Calu3 (cell line): ENCODE measurements at places on chromosomes 16 and 17. TPM values are rescaled to one million over a fixed set of nuclear protein-coding genes. Genes with fewer than 3 reads are reported as not detected.
A peak's percentile ranks its signal among the peaks of the same experiment; 100 is the strongest.

GRCh38 chr17:79670537-79671084, 59.8 kb upstream of the RBFOX3 start:
- H3K36me3 ChIP-seq: peaks cover 5% of the 10 kb centered on the region
- DNase-seq: no peak
- no peaks in the 10 kb centered on the region for H3K4me1 ChIP-seq
- H3K4me3 ChIP-seq: no peak overlapping the region
- peaks cover 99% of the 10 kb centered on the region for H3K27me3 ChIP-seq

DNA sequence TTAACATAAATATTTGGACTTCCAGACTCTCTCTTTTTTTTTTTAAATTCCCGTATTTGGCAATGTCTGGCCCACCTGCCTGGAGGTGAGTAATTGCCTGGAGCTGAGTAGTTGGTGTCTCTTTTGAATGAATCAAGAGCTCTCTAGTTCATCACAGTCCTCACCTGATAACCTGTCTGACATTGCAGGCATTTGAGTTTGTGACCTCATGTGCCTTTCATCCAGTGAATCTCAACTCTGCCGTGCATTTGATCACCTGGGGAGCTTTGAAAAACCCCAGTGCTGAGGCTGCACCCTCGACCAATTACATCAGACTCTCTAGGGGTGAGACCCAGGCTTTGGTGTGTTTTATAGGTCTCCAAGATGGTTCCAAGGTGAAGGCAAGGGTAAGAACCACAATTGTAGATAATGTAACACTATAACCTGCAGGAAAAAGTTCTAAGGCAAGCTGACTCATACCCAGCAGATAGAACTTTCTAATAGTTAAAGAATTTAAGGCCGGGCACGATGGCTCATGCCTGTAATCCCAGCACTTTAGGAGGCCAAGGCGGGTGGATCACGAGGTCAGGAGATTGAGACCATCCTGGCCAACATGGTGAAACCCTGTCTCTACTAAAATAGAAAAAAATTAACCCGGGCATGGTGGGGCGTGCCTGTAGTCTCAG, 24.5 kb upstream of the HS3ST2 start:
- peak; percentile 18 for DNase-seq
- no peak overlapping the region for H3K4me3 ChIP-seq
- H3K27me3 ChIP-seq: no peaks in the 10 kb centered on the region
- H3K27ac ChIP-seq: no peak overlapping the region
- H3K36me3 ChIP-seq: no peaks in the 10 kb centered on the region

GRCh38 chr16:79656553-79657115, 56.1 kb upstream of the MAF start:
- DNase-seq: no peak
- H3K27ac ChIP-seq: no peak overlapping the region
- H3K4me3 ChIP-seq: no peak overlapping the region

DNA sequence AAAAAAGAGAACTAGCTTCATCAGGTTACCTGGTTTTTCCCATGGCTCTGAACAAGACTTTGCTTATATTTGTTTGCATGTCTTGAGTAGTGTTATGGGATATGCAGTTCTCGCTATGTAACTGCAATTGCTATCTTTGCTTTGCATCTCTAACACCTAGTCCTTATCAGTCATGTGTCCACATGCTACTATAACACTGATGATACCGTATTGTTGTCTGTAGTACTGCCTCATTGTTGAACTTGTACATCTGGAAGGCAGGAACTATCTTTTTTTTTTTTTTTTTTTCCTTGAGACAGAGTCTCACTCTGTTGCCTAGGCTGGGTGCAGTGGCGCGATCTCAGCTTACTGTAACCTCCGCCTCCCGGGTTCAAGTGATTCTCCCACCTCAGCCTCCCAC, 2.5 kb downstream of the PSME3 start:
- no peak overlapping the region for H3K4me3 ChIP-seq
- DNase-seq: no peak
- peaks cover 83% of the 10 kb centered on the region for H3K36me3 ChIP-seq
- no peaks in the 10 kb centered on the region for H3K27me3 ChIP-seq
- H3K27ac ChIP-seq: no peak overlapping the region
- H3K4me1 ChIP-seq: peaks cover 19% of the 10 kb centered on the region

DNA sequence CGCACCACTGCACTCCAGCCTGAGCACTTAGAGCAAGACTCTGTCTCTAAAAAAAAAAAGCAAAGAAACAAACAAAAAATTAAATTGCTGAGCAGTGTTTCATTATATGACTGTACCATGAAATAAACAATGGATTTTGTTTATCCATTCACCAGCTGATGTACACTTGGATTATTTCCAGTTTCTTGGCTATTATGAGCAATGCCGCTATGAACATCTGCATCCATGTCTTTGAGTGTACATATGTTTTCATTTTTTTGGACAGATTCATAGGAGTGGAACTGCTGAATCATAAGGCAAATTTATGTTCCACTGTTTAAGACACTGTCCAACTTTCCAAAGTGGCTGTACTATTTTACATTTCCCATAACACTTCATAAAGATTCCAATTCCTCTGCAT, 8.0 kb downstream of the RNF157 start:
- H3K36me3 ChIP-seq: no peaks in the 10 kb centered on the region
- H3K4me1 ChIP-seq: peaks cover 18% of the 10 kb centered on the region
- H3K27me3 ChIP-seq: no peaks in the 10 kb centered on the region
- no peak overlapping the region for H3K4me3 ChIP-seq

DNA sequence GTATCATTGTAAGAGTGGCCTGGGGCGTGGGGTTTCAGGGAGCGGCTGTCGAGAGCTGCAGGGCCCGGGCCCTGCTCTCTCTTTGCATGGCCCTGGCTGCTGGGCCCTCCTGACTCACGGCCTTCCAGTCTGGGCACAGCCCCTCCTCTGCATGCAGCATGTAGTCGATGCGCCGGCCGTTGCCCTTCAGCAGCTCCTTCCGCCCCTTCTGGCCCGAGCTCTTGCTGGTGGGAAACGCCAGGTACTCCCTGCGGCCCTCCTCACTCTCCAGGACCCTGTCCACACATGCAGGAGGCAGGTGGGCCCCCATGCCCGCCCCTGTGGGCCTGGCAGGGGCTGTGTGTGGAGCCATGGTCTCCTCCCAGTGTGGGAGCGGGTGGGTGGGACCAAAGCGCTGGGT, 50.7 kb downstream of the PRMT7 start:
- H3K4me3 ChIP-seq: no peak overlapping the region
- H3K4me1 ChIP-seq: no peaks in the 10 kb centered on the region
- no peak overlapping the region for H3K27ac ChIP-seq
- no peak for DNase-seq
- H3K27me3 ChIP-seq: peaks cover 13% of the 10 kb centered on the region

- H3K27me3 ChIP-seq: no peaks in the 10 kb centered on the region
- peaks cover 43% of the 10 kb centered on the region for H3K4me1 ChIP-seq
- H3K4me3 ChIP-seq: no peak overlapping the region
- no peak overlapping the region for H3K27ac ChIP-seq
- H3K36me3 ChIP-seq: peaks cover 10% of the 10 kb centered on the region
- DNase-seq: no peak
Measured at GRCh38 chr16:19380328-19380727, 37.4 kb upstream of the TMC5 start.

- no peaks in the 10 kb centered on the region for H3K27me3 ChIP-seq
- DNase-seq: peak; percentile 30
- peaks cover 35% of the 10 kb centered on the region for H3K36me3 ChIP-seq
- peaks cover 22% of the 10 kb centered on the region for H3K4me1 ChIP-seq
Measured at GRCh38 chr17:31559584-31560501, 168.4 kb downstream of the RAB11FIP4 start.

- DNase-seq: no peak
- no peak overlapping the region for H3K27ac ChIP-seq
- no peak overlapping the region for H3K4me3 ChIP-seq
- H3K27me3 ChIP-seq: no peaks in the 10 kb centered on the region
- H3K4me1 ChIP-seq: peaks cover 44% of the 10 kb centered on the region
Measured at GRCh38 chr17:79922116-79922601, 82.9 kb upstream of the CBX4 start.

GRCh38 chr17:32161506-32162365, 19.4 kb downstream of the RHOT1 start:
- H3K27me3 ChIP-seq: no peaks in the 10 kb centered on the region
- peaks cover 15% of the 10 kb centered on the region for H3K36me3 ChIP-seq
- H3K4me1 ChIP-seq: peaks cover 16% of the 10 kb centered on the region
- no peak overlapping the region for H3K4me3 ChIP-seq

DNA sequence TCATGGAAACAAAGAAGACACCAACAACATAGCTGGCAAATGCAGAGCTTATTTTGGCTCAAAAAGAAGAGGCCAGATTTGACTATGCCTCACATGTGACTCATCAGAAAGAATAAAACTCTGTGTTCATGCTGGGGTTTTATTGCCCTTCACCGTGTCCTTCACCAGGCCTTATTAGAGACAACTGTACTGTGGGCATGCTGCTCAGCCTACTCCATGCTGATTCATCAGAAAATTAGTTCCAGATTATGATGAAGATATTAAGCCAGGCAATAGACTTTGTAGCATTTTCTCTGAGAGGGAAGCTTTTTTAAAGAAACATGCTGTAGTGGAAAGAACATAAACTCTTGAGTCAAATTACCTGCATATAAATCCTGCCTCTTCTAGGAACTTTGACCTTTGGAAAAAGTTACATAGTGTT, 89.8 kb downstream of the CYB561 start:
- DNase-seq: no peak
- peaks cover 6% of the 10 kb centered on the region for H3K4me1 ChIP-seq
- H3K36me3 ChIP-seq: no peaks in the 10 kb centered on the region
- H3K4me3 ChIP-seq: no peak overlapping the region

DNA sequence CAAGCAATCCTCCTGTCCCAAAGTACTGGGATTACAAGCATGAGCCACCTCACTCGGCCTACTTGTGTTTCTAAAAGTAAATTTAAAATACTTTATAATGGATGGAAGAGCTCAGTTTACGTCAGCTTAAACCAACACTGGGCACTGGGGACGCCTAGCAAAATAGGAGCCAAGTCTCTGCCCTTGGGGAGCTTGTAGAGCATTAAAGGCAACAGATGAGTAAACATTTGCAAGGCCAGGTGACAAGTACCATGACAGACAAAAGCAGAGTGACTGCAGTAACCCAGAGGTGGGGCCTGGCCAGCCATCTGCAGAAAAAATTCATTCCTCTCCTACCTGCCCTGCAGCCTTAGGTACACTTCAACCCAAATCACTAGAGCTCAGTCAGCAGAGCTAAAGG, 12.1 kb upstream of the NLK start:
- no peak overlapping the region for H3K27ac ChIP-seq
- no peak overlapping the region for H3K4me3 ChIP-seq
- DNase-seq: no peak
- H3K27me3 ChIP-seq: no peaks in the 10 kb centered on the region

DNA sequence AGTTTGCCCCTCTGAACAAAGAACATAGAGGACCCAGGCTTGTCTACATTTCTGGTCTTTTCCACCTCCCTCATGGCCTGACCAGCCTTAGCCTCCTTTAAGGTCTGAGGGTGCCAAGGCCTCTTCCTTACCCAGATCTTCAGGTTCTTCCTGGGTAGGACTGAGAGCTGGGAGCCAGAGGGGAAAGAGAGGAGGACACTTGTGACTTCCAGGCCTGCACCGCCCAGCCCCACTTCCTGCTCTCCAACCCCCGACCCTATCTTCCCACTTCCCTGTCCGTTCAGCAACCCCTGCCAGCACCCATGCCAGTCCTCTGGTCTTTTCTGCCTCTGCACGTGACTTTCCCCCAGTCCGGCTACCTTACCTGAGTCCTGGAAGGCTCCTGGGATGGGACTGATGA, 534 bp downstream of the PRSS36 start:
- peaks cover 38% of the 10 kb centered on the region for H3K4me1 ChIP-seq
- no peaks in the 10 kb centered on the region for H3K36me3 ChIP-seq
- H3K27me3 ChIP-seq: peaks cover 29% of the 10 kb centered on the region
- DNase-seq: no peak
- peak overlapping the region; percentile 5 for H3K4me3 ChIP-seq

- no peaks in the 10 kb centered on the region for H3K27me3 ChIP-seq
- DNase-seq: peak; percentile 88
Measured at GRCh38 chr17:41687828-41688640, 651 bp upstream of the EIF1 start.

- no peaks in the 10 kb centered on the region for H3K27me3 ChIP-seq
- no peak for DNase-seq
- H3K4me3 ChIP-seq: no peak overlapping the region
Measured at GRCh38 chr17:69702078-69702477, 287.6 kb downstream of the MAP2K6 start.

DNA sequence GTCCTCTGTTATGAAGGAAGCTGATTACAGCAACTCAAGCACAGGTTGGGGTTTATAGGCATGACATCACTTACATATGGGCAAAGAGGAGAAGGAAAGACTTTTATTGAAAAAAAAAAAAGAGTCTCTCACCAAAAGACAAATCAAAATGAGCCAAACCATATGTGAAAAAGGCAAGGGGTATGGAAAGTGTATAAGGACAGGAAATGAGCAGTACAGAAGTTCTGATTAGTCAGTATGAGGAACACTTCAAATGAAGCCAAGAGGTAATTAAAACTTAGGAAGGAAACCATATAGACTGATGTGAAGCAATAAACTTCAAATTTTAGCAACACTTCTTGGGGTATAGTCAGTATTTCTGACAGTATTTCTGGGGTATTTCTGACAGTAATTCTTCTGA, 1372.6 kb downstream of the CDH11 start:
- H3K27me3 ChIP-seq: no peaks in the 10 kb centered on the region
- DNase-seq: no peak
- H3K4me3 ChIP-seq: no peak overlapping the region
- no peaks in the 10 kb centered on the region for H3K4me1 ChIP-seq
- no peak overlapping the region for H3K27ac ChIP-seq

GRCh38 chr17:78366109-78366848, 6.4 kb upstream of the SOCS3 start:
- H3K4me3 ChIP-seq: no peak overlapping the region
- no peak overlapping the region for H3K27ac ChIP-seq
- H3K27me3 ChIP-seq: peaks cover 11% of the 10 kb centered on the region
- no peak for DNase-seq
- no peaks in the 10 kb centered on the region for H3K36me3 ChIP-seq
- H3K4me1 ChIP-seq: no peaks in the 10 kb centered on the region

DNA sequence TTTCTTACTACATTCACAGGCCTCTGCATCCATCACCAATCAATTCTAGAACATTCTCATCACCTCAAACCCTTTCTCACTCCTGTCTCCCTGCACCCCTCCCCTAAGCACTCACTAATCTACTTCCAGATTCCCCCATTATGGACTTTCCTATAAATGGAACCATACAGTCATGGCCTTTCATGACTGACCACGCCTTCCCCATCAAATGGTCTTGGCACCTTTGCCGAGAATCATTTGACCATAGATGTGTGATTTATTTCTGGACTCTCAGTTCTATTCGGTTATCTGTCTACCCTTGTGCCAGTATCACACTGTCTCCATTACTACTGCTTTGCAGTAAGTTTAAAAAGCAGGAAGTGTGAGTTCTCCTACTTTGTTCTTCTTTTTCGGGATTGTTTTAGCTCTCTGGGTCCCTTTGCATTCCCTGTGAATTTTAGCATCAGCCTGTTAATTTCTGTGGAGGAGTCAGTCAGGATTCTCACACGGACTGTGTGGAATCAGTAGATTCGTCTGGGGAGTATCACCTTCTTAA, 27.5 kb downstream of the GTF3C1 start:
- H3K27ac ChIP-seq: no peak overlapping the region
- DNase-seq: no peak
- no peaks in the 10 kb centered on the region for H3K27me3 ChIP-seq
- no peak overlapping the region for H3K4me3 ChIP-seq
- peaks cover 12% of the 10 kb centered on the region for H3K36me3 ChIP-seq
- no peaks in the 10 kb centered on the region for H3K4me1 ChIP-seq

Gene KIAA0753
- total RNA-seq: 19.8 and 25.9 TPM in 2 replicates

Gene CDH15
- total RNA-seq: not detected in 2 replicates

Gene STXBP4
- total RNA-seq: 9.2 and 11.3 TPM in 2 replicates

Gene TNFSF13
- 19.7 and 25.7 TPM in 2 replicates for total RNA-seq

Gene MMP2
- not detected in 2 replicates for total RNA-seq

Gene PSKH1
- 41.7 and 49.4 TPM in 2 replicates for total RNA-seq

Gene PERCC1
- total RNA-seq: not detected in 2 replicates

Gene SLC6A4
- not detected in 2 replicates for total RNA-seq

Gene ERCC4
- total RNA-seq: 19.7 and 21.1 TPM in 2 replicates
